ENCODE measurements at places on chromosomes 4 and X.

DNA sequence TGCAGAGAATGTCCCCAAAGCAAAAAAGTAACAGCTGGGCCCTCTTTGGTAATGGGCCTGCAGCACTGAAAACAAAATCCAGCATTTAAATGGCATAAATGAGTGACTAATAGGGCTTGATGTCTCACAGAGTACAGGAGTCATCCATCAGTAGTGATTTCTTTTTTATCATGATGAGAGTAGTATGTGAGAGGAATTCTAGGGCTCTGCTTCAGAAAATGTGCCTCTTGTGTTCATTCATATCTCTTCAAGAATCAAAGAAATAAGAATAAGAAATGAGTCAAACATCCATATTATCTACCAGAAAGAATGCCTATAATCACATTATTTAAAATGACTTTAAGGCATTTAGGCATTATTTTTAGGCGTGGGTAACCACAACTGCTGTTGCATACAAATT is 792.9 kb upstream of the HTR2C start:
- DNase-seq, result no peak

- no peak for DNase-seq
These were observed 14.2 kb downstream of the CPE start for GRCh38 chr4:165393051-165393450.

- no peak for DNase-seq
These were observed 255.9 kb downstream of the SPRY1 start for GRCh38 chr4:123652476-123652875.

DNA sequence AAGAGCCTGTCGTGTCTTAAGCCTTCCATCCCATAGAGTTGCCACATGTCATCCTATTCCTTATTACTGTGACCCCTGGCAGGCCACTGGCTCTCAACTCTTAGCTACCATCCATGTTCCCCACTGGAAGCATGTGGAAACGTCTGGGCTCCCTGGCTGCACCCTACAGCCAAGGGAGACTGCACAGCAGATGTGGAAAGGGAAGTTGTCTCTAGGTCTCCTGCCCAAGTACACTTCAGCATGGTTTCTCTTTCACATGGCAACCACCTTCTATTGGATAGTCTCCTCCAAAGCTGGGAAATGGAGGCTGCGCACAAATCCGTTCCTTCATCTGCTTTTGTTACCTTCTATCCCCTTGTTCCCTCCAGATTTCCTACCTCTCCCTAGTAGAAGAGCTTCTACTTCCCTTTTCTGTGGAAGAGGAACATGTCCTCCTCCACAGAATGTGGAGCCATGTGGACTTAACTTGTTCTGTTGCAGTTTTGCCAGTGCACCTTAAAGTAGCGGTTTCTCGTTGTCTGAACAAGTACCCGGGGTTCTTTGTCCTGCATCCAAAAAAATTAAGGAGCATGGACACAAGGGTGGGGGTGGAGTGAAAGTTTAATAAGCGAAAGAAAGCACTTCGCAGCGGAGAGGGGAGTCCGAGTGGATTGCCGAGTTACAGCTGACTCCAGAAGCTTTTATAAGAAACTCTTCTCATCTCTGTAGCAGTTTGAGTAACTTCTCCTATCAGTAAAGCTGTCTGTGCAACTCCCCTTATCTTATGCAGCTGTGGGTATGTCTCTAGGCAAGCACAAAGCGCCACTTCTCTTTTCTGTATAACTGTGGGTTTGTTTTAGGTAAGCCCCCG is 52.5 kb downstream of the HMGB2 start:
- no peak for DNase-seq

GRCh38 chr4:42398171-42398870 is 1.0 kb downstream of the SHISA3 start:
- DNase-seq, result no peak

DNA sequence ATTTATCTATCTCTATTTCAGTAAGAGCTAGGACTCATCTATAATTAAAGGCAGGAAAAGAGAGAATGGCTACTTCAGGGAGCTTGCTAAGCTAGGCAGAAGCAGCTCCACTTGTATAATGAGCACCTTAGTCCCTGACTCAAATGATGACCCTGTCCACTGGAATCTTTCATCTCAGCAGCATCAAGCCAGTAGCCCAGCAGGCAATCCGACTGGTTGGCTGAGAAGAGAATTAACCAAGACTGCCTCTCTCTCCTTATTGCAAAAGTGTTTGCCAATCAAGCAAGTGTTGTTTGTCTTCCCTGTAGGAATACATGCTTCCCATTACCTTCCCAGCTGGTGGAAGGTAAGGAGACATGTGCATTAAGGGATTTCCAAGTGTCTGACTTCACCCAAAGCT is 3.9 kb upstream of the SPOCK3 start:
- DNase-seq, result no peak

- no peak for DNase-seq
These were observed 56.3 kb downstream of the CCDC149 start for GRCh38 chr4:24856586-24856985.

DNA sequence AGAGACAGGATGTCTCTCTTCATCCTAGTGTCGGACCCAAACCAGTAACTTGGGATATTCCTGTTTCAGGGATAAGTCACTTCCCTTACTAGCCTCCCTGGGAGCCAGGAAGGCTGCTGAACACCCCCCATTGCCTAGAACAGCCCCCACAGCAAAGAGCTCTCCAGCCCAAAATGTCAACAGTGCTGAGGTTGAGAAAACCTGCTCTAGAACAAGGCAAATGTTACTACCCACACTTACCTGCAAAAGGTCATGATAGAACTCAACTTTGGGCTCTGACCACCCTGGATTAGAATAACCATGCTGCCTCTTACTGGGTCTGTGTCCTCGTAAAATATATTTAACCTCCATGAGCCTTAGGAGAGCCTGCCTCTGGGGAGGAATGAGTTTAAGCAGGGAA is 20.3 kb downstream of the BEX3 start:
- DNase-seq, result no peak

- peak; percentile 1 for DNase-seq
These were observed 80.8 kb downstream of the HMGN5 start for GRCh38 chrX:81120936-81121371.

DNA sequence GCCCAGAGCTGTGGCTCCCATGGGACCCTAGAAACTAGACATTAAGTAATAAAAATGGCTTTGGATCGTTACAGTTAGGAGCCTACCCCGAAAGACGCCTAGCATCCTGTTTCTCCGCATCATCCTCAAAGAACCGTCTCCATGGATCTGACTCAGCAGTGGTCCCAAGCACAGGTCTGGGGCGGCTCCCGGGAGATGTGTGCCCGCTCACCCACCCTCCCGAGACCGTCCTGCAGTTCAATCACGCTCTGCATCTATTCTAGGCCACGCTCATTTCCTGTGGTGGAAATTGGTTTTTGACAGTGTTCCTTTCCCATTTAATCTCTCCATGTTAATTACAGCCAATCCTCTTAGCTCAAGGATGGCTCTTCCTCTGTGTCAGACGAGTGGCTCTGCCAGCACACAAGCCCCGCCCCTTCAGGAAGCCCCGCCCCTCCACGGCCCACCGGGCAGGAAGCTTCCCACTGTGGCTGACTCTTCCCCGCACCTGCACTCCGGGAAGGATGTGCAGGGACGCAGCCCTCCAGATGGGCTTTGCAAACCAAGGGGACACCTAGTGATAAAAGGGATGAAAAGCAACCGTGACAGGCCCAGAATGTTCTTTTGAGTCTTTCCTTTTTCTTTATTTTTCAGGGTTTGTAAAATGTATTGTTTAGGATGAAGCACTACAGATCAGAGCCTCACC is 34.5 kb upstream of the HELT start:
- DNase-seq, result no peak
